ENCODE measurements at places on chromosomes 5 and 9.
A peak's percentile ranks its signal among the peaks of the same experiment; 100 is the strongest.

DNA sequence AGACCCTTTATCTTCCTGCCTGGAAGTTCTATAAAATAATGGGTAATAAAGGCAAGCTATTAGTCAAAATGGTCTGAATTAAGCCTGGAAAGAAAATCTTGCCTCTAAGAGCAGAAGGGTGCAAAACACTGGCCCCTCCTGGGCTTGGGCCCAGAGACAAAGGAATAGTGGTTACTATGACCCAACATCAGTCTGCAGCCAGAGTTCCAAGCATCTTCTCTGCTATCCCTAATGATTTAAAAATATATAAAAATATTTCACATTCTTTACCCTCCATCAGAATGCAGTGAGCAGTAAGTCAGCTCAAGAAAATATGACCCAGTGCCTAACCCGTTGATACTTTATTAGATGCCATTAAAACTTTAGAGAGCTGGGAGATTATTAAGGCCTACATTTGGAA, 14.7 kb downstream of the TNFAIP8 start:
- DNase-seq = no peak

GRCh38 chr9:2286333-2286705, 271.2 kb downstream of the SMARCA2 start:
- DNase-seq = no peak

GRCh38 chr5:115941051-115941675, 21.1 kb upstream of the LVRN start:
- no peak for DNase-seq

DNA sequence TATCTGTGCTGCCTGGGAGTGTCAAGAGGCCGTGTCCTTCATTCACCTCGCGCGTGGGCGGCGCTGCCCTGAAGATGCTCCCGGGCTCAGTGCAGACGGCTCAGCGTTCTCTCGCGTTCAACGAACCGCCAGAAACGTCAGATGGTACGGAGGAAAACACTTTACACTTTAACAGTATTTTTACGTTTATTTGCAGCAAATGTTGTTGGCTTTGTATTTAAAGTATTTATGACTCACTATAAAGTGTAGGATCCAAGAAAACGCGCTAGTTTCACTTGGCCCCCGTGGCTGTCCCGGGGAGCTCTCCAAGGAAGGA, 544 bp upstream of the ERCC6L2 start:
- peak; percentile 56 for DNase-seq

GRCh38 chr5:144002876-144003275, 167.6 kb downstream of the YIPF5 start:
- DNase-seq = no peak

- peak; percentile 58 for DNase-seq
These were observed 181.9 kb downstream of the ZNF462 start for GRCh38 chr9:107044872-107045271.

GRCh38 chr9:122402403-122402871, 31.6 kb downstream of the PTGS1 start:
- DNase-seq = no peak

GRCh38 chr5:387491-388265, 55.3 kb upstream of the EXOC3 start:
- no peak for DNase-seq

DNA sequence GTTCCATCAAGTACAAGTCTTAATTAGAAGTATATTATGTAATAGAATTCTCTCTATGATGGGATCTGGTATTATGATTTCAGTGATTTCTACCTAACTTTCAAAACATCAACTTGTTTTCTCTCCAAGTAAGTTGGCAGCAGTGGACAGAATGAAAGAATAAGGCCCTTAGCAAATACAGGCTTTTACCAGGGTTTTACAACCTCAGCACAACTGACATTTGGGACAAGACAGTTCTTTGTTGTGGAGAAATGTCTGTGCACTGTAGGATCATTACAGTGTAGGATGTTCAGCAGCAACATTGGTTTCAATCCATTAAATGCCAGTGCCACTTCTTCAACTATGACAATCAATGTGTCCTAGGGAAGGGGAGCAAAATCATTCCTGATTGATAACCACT, 48.8 kb downstream of the MLANA start:
- DNase-seq = no peak

GRCh38 chr5:81219389-81219788, 13.7 kb upstream of the CKMT2 start:
- DNase-seq = no peak

- DNase-seq = no peak
These were observed 57.3 kb upstream of the DMRT1 start for GRCh38 chr9:784202-784601.

DNA sequence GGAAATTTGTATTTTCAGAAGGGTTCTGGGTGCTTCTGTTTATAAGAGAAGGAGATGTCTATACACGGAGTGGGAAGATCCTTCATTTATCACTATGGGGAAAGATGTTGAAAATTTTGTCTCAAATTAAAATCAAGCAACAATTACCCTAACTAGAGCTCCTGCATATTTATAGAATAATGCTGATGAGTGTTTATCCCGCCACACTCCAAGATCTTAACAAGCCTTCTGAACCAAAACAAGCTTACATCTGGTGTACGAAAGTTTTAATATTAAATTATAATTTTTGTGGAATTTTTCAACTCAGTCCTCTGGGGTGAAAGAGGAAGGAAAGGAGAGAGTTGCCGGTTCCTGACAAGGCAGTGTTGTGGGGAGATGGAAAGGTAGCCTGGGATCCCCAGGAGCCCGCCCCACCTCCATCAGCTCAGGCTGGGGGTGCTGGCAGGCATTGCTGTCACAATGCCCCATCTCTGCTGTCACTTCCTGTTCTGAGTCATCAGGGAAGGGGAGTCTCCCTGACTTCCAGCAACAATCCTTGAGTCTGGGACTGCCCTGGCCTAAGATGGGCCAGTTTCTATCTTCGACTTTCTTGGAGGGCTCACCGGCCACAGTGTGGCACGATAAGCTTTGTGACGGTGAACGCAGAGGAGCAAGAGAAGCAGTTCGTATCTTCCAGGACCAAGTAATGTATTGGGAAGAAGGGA, 64.5 kb downstream of the ERAP1 start:
- no peak for DNase-seq

DNA sequence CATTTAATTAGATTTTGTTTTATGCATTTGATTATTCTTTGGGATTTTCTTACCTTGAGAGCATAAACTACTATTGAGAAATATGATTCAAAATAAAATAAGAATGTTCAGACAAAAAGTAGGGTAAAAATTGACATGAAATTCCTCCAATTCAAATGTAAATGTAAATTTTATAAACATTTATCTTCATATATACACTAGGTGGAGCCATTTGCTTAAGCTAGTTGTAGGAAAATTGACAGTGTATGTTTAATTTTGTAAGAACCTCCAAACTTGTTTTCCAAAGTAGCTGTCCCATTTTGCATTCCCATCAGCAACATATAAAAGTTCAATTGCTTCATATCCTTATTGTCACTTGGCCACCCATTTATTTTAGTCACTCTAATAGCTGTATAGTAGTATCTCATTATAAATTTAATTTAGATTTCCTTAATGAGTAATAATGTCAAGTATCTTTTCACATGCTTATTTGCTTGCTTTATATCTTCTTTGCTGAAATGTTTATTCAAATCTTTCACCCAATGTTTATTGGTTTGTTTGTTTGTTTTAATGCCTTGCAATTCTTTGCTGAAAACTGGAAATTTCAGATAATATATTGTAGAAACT, 37.6 kb upstream of the SLCO6A1 start:
- peak; percentile 1 for DNase-seq

GRCh38 chr5:179319123-179319522, 26.1 kb downstream of the ADAMTS2 start:
- DNase-seq = no peak

DNA sequence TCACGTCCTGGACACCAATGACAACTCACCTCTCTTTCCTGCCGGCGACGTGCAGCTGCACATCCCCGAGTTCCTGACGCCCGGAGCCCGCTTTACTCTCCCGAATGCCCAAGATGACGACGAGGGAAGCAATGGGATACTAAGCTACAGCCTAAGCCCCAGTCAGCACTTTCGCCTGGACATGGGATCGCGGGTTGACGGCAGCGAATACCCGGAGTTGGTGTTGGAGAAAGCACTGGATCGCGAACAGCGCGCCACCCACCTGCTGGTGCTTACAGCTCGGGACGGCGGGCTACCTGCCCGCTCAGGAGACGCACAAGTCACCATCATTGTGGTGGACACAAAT, 1.1 kb downstream of the PCDHAC1 start:
- DNase-seq = peak; percentile 11

DNA sequence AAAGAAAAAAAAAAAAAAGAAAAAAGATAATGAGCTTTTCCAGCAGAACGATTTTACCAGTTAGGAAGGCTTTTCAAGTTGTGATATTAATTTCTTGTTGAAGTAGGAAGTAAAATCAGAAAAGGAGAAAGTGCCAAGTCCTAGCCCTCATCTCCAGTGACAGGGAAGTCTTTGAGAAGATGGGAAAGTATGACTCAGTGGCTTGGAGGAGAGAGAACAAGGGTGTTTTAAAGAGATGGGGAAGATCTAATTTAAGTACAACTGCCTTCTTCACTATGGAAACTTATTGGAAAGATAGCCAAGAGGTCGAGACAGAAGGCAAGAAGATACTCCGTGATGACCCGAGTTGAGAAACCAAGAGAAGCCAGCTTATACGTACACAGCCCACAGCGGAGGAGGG, 22.6 kb downstream of the FGF1 start:
- no peak for DNase-seq

- no peak for DNase-seq
These were observed 25.8 kb upstream of the CAMSAP1 start for GRCh38 chr9:135933114-135933513.

DNA sequence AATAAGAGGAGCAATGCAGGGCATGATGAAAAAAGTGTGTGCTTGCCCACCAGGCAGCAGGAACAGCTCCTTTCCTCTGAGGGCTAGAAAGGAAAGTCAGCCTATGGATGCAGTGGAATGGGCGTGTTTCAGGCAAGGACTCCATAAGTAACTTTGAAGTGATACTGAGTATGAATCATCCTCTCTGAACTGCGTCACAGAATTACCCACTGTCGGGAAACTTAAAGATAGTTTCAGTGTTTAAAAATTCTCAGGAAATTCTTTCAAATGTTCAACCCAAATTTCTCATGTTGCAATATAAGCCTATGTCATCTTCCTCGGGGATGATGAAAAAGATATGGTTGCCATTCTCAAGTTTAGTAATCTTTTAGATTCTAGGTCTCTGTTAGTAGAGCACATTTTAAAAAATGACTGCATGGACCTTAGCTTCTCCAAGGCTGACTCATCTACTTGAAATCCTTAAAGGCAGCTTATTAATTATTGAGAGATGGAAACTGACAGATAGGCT, 27.7 kb downstream of the PTCD2 start:
- no peak for DNase-seq

GRCh38 chr9:133003071-133003461, 24.6 kb downstream of the GFI1B start:
- DNase-seq = no peak

DNA sequence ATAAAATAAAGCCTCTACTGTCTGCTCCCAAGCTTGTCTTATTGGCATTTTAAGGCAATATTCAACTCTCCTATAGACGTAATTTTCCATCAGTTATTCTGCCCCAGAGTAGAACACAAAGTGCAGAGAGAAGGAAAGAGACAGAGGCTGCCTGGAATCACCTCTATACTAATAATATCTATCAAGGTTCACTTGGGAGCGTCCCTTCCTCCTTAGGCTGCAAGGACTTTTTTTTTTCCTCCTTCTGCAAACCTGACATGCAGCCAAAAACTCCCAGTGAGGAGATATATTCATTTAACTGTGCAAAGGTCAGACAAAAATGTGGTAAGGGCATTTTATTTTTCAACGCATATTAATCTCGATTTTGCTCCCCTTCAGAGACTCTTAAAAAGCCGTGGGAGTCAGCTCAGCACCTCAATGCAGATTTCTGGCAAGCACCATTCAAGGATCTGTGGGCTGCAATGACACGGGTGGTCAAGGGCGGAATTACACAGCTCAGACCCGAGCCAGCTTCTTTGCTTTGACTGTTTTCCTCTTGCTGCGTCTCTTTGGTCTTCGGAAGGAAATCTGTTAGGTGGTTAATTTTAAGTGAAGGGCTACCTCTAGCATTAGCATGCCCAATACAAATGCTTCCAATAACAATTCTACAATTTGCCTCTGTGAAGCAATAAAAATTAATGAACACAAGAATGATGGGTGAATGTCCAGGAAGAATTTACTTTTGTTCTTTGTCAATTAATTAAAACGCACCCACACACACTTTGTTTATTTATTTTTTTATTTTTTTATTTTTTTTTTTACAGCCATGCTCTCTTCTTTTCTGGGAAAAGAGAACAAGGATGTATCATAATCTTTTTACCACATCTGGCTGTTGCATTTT, 587.7 kb upstream of the GRAMD2B start:
- peak; percentile 76 for DNase-seq

DNA sequence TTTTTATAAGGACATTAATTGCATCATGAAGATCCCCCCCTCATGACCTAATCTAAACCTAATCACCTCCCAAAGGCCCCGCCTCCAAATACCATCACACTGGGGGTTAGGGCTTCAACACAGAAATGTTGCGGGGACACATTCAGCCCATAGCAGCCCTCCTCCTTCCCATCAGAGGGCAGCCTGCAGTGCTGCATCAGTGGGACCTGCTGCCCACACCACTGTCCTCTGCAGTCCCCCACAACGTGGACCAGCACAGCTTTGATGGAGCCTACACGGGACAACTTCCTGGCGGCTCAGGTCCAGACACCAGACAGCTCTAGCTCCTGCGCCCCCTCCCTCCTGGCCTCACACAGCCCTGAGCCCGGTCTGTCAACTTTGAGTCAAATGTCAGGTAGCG, 70.3 kb downstream of the APTX start:
- no peak for DNase-seq

DNA sequence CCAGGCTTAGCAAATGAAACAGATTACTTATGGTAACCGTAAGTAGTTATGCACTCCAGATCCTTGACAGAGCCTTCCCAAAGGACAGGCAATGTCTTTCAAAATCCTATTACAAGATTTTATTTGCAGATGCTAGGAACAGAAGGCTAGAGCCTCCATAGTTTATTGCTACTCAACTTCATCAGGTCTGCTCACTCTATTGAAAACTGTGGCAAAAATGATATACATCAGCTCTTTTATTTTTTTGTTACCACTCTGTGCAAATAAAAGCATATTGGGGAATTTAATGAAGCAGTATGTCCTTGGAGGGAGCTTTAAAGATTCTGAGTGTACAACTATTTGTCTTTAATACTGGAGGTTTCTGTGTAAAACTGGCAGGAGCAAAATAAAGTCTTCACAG, 46.5 kb downstream of the SLC44A1 start:
- peak; percentile 94 for DNase-seq

DNA sequence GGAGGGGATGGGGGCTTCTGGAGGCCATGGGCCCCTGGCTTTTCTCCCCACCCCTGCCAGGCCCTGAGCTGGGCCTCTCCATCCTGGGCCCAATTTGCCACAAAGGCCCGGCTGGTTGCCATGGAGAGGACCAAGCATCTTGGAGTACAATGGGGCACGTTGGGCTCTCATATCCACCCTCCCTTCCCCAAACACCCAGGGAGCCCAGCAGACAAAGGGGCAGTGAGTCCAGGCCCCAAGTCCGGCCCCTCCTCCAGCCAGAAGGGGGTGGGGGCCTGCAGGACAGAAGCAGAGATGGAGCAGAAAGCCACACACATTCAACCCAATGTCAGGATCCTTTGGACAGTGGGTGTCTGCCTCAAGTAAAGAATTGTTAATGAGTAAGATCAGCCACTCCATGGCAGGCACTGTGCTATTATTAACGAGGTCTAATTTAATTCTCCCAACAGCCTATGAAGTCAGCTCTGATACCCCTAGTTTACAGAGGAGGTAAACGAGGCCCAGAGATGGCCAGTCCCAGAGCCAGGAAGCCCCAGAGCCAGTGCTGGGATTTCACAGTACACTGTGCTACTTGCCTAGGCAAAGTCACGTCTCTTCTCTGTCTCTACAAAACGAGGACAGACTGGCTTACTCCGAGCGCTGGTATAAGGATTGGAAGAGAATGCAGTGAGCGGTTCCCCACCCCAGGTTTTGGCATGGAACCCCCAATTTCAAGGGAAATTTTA, 2.3 kb downstream of the CRB2 start:
- DNase-seq = peak; percentile 24

All from NCI-H82 (cell line).